Osteoblast (primary cell): ENCODE measurements at places on chromosomes 4 and X. TPM values are rescaled to one million over a fixed set of nuclear protein-coding genes. Genes with fewer than 3 reads are reported as not detected.

RNF212 gene
- 7.1 and 7.6 TPM in 2 replicates for total RNA-seq

- H3K27me3 ChIP-seq = no peaks in the 10 kb centered on the region
- peak; percentile 52 for DNase-seq
- peaks cover 3% of the 10 kb centered on the region for H3K4me1 ChIP-seq
- no peaks in the 10 kb centered on the region for H3K36me3 ChIP-seq
Measured at GRCh38 chrX:129958083-129958465, 24.4 kb upstream of the BCORL1 start.

DNA sequence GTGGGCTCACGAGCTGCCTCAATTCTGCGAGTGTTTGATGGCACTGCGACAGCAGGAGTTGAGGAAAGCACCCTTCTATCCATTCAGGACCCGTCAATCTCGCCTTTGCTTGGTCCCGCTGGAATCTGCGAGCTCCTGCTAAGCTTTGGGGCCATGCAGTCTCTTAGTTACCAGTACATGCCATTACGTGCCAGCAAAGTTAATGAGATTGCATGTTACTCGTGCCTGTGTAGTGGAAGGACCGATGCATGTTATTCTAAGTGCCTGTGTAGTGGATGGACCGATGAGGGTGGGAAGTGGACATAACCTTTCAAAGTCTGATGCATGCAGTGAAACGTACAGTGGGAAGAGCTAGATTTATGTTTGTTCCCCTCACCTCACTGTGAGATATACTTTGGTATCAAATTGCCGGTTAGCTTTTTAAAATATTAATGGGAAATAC is 569 bp downstream of the RPS3A start:
- H3K27ac ChIP-seq = peak overlapping the region; percentile 93
- peaks cover 50% of the 10 kb centered on the region for H3K36me3 ChIP-seq
- peak overlapping the region; percentile 95 for H3K4me3 ChIP-seq
- H3K27me3 ChIP-seq = no peaks in the 10 kb centered on the region
- no peak for DNase-seq

SULT1E1 gene
- not detected in 2 replicates for total RNA-seq

- no peaks in the 10 kb centered on the region for H3K27me3 ChIP-seq
- no peak for DNase-seq
- H3K36me3 ChIP-seq = no peaks in the 10 kb centered on the region
- no peak overlapping the region for H3K27ac ChIP-seq
Measured at GRCh38 chr4:179582164-179582905, 2140.1 kb upstream of the AGA start.

- no peaks in the 10 kb centered on the region for H3K4me1 ChIP-seq
- H3K27ac ChIP-seq = no peak overlapping the region
- no peaks in the 10 kb centered on the region for H3K36me3 ChIP-seq
- no peaks in the 10 kb centered on the region for H3K27me3 ChIP-seq
Measured at GRCh38 chrX:16558489-16558888, 91.5 kb upstream of the S100G start.
